A549 (cell line): ENCODE measurements at places on chromosomes 3 and 15.
A peak's percentile ranks its signal among the peaks of the same experiment; 100 is the strongest.

DNA sequence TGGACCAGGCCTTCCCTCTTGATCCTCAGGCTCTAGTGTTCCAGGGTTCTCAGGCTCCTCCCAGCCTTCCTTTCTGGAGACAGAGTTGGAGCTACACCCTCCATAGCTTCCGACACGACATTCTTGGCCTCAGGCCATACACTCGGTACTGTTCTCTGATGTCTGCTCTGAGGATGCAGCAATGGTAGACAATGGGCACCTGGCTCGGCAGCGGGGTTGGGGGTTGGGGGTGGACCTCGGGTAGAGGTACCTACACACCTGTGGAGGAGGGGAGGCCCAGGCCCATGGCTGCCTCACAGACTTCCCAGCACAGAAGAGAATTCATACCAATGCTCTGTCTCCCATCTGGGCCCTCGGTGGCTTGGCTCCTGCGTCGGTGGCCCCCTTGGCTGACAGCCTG is 21.4 kb downstream of the CCDC13 start:
- DNase-seq = no peak

DNA sequence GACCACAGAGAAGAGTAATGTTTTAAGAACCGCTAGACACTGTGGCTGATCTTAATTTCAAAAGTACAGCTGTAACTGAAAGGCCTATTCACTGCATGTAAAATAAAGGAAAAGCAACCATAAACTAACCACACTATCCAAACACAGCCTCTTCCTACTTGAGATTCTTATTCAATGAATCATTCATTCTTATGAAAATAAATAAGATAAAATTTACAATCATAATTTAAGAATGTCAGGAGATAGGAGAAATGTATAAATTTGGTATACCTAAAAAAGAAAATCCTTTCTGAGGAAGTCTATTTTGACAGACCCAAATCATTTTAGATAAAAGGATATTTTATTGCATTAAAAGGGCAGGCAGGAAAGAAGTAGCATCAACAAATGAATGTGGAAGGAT is 533.5 kb upstream of the ZNF385D start:
- DNase-seq = no peak

DNA sequence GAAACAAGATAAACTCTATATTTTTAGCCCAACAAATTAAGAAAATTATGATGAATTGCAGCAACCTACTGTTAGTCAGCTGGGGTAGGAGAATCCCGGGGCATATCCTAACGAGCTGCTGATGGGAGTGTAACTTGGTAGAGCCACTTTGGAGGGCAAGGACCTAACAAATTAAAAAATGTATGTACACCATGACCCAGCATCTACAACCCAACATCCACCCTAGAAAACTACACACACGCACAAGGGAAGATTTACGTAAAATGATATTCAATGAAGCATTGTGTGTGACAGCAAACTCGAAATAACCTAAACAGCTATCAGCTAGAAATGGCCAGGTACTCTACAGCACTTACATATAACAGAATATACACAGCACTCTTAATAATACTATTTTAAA is 1.9 kb downstream of the BCL2A1 start:
- DNase-seq = no peak

DNA sequence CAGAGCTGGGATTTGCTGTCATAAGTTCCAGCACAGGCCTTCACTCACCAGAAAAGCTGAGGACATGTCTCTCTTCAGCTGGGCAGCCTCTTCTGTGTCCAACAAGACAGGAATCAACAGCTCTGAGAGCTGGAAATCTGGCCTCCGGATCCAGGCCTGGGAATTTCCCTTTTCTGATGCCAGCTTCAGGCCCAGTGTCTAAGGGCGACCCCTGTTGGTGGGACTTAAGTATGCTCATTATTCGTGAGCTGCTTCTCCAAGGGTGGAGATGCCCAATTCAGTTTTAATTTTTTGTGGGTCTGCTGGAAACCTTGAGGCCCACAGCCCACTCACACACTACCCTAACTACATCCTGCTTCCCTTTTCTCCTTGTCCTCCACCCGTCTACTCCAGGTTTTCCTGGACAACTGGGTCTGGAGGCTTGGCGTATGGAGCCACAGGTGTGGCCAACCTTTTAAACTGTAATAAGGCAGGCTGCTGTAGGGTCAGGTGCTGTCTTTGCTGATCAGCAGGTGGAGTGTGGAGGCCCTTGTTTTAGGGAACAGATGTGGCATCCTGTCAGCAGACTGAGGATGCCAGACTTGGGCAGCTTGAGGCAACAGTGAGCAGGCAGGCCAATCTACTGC is 2.6 kb upstream of the CEMIP start:
- peak; percentile 83 for DNase-seq

GRCh38 chr3:9883706-9884554 is 3.9 kb upstream of the CIDEC start:
- no peak for DNase-seq

DNA sequence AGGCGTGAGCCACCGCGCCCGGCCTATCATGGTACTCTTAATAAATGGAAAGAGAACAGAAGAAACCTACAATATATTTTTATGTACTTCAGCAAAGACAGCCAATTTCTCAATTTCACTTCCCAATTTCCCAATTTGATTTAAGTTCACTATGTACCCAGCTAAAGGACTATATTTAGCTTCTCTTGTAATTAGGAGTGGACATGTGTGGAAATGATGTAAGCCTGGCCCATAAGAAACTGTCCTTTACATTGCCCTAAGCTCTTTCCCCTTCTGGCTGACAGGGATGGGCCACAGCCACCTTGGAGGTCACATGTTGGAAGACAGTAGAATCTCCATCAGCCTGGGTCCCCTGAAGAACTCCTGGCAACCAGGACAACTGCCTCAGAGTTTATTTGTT is 6.2 kb downstream of the TMEM39A start:
- no peak for DNase-seq

GRCh38 chr15:76139368-76140073 is 79.7 kb downstream of the TMEM266 start:
- peak; percentile 79 for DNase-seq

DNA sequence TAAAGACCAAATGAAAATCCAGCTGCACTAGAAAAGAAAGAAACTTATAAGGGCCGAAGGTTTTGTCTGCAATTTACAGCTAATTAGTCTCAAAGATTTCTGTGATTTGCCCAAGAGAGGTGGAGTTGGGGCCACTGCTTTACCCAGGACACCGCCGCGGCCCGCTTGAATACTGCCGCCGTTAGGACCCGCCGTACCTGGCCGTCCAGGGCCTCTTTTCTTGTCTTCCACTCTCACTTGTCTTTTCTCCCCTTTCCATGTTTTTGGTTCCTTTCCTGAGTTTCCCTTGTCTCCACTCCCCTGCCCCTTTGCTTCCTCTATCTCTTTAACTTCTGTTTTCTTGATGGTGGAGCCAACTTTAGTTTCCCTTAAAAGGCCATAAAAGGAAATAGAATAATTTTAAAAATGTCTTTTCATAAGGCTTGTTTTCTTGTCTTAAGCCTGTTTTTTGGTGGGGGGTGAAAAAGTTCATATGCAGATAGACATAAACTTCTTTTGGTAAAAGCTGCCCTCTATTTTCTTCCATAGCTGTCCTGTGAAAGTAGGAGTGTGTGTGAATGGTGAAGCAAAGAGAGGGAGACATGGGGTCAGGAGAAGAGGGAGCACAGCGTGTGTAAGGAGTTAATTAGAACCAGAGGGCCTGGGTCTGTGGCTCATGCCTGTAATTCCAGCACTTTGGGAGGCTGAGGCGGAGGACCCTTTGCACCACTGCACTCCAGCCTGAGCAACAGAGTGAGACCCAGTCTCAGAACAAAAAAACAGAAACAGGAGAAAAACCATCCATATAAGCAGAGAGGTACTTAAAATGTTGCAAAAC is 16.0 kb upstream of the CCNL1 start:
- DNase-seq = peak; percentile 26

DNA sequence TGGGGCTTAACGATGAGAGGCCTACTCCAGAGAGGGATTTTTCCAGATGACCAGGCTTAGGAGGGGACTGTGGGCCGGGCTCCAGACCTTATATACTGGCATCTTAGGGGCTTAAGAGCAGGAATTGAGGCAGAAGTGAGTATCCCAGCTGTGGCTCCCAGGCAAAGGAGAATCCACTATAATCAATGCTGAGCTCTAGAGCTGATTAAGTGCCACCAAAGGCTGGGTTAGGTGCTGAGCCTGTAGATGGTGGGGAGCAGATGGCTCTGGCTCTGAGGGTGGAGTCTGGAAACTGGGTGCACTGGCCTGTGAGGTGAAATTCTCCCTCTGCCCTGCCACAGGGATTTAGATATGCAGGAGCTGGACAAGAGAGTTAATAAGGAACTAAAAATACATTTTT is 23.2 kb downstream of the IRAK2 start:
- no peak for DNase-seq

- no peak for DNase-seq
Observed at GRCh38 chr15:71716990-71717389, 93.4 kb upstream of the NR2E3 start.

DNA sequence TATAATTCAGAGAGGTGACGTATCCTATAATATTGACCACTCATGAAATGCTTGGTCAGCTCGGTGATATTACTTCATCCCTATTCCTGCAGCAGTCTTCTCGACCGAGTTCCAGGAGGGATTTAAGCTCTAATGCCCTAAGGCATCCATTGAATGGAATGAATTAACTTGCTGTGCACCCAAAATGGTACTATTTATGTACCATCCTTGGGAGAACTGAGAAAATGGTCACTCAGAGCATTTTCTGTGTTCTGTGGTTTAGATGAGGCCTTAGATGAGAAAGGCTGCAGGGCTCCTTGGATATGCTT is 638 bp downstream of the BLOC1S6 start:
- no peak for DNase-seq

DNA sequence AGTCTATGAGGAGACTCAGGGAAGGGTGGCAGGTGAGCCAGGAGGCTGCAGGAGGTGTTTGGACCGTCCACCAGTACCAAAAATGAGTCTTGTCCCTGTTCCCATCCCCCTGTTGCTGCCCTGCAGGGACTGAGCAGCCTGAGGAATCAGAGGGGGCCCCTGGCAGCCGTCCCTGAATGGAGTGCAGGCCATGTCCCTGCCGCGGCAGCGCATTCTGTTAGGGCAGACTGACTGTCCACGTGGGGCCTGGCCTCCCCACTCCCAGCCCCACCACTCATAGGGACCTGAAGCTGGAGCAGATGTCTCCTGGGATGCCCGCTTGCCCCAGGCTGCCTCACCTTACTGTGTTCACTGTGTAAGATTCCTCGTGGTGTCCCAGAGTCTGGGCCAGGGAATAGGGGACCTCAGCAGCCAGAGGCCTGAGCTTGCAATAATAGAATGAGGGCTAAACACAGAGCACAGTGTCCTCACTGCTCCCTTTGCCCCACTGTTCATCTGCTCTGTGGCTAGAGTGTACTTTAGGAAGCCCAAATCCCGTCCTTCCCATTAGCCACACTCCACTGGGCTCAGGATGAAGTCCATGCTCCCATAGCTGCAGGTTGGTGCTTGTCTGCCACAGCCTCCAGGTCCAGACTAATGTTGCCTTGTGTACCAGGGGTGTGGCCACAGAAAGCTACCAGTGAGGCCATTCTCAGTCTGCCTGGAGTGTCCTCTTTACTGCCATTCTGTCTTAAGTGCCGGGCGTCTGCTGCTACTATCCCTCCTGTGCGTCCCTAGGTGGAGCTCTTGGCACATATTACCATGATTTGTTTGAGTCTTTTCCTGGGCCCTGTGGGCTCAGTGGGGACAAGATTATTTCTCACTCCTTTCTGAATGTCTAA is 63.2 kb downstream of the HCN4 start:
- peak; percentile 86 for DNase-seq

GRCh38 chr15:89450076-89451006 is 46.0 kb downstream of the RHCG start:
- DNase-seq = no peak

GRCh38 chr15:66948294-66948693 is 117.1 kb upstream of the SMAD3 start:
- peak; percentile 65 for DNase-seq

- DNase-seq = no peak
Observed at GRCh38 chr3:143255739-143256138, 136.2 kb downstream of the CHST2 start.

DNA sequence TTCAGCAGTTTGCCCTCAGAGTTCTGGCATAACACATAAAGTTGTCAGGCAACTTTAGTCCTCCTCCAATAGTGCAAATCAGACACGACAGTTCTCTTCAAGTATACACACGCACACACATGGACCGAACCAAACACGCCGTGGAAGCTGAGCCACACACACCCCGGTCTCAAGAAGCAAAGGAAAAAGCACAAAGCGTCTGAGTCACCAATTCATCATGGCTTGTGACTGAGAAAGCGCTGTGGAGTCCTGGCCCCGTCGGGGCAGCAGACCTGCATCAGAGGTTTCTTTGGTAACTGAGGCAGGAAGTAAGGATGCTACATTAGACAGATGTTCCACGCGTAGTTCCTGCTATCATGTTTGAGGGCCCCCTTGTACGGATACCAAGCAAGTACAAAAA is 85.7 kb downstream of the VGLL4 start:
- DNase-seq = no peak

DNA sequence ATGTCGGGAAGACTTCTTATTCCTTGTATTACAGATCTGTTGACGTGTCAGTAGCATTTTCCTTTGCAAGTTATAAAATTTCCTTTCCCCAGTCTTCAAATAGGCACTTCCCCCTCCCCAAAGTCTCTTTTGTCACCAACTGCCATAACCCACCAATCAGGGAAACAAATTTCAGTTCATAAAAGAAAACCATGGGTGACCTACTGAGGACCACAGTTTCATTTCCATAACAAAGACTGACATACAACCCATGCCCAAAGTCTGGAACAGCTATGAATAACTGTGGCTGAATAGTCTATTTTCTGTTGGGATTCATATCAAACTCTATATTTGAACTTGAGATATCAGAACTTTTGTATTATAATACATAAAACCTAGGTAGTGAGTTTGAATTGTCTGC is 307.8 kb downstream of the KBTBD8 start:
- no peak for DNase-seq

DNA sequence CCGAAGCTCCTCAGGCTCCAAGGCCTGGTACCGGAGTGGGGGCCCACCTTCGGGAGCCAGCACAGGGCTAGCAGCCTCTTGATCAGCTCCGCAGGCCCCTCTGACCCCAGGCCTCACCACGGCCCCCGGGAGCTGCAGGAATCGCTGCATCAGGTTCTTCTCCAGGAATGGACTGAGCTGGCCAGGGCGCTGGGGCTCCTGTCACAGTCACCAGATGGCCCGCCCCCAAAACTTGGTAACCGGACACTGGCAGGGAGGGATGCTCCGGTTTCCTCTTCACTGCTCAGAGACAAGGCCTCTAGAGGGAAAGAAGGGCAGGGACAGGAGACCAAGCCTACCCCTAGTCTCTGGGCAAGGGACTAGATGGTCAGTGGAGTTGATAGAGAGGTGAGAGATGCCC is 9.9 kb downstream of the AP3B2 start:
- DNase-seq = no peak
